KBM-7 (cell line): ENCODE measurements at places on chromosomes 1 and 21.

- DNase-seq: no peak
Measured at GRCh38 chr1:221439008-221439746, 302.7 kb downstream of the DUSP10 start.

DNA sequence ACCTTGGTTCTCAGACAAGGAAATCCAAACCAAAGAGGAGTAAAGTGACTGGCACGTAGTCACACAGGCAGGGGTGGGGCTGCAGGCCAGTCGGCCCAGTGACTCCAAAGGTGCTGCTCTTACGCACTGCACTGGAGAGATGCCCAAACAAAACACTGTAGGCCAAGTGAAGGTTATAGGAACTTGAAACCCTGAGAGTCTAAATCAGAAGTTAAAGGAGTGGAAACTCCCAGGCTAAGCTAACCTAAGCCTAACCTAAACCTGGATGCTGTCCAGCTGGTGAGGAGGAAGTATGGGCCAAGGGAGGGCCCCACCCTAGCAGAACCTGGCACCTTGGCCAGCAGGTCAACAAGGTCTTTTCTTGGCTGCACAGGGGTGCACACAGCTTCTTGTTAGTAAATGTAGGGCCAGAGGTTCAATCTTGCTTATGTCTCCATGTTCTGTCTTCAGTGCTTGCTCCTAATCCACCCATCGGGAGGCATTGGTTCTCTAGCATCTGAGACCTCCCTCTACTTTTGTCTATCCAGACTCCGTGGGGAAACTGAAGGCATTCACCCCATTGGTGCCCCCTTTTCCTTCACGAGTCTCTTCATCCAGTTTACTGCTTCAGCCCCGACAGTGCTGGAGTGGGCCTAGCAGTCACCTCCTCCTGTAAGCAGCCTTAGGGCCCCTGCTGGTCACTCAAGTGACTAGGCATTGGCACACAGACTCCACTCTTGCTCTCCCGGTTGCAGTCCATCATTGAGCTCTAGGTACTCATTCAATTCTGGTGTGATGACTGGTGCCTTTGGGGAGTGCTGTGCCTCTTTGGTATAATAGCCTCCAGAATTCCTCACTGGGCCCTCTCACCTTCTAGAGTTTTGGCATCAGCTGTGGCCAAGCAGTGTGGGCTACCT is 12.9 kb upstream of the TMEM125 start:
- DNase-seq: no peak

DNA sequence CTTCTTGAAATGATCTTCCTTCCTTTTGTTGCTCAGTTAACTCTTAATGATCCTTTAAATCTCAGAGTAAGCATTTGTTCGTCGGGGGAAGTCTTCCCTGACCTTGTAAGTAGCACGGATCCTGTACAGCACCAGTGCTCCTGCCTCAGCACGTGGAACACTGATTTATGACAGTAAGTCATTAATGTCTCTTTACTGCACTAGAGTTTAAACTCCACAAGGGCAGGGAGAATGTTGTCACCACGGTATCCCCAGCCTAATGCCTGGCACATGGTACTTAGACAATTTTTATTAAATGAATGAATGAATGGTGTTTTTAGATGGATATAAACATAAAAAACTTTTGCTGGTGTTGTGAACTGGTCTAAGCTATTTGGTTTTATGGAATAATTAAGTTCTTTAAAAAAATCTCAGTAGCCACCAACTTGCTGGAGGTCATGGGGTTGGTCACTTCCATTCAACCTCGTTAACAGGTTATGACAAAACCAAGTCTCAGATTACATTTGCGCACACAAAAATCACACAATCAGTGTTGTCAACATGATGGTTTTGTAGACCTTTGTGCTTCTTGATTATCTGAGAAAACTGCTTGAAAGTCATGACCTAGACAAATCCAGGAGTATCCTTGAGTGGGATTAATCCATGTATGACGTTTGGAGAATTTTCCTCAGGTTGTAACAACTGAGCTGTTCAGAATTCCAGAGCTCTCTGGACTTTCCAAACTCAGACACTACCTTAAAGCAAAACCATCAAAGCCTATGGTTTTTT is 326.9 kb downstream of the DUSP10 start:
- DNase-seq: no peak

DNA sequence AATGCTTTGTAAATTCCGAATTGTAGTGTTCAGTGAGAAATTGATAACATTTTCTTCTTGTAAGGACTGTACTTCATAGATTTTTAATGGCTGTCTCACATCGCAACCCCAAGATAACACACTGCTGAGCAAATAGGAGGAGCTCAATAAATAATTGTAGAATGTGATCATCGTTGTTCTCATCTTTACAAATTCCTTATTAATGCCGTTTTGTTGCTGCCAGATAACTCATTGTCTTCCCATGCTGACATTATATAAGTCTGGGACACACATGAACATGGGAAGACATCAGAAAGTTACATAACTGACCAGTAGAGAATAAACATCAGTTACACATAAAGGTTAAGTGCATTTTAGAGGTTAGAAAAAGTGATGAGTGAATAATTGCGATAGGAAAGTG is 46.4 kb upstream of the TSPAN2 start:
- no peak for DNase-seq

- DNase-seq: no peak
Measured at GRCh38 chr1:87594736-87595383, 266.2 kb downstream of the LMO4 start.

GRCh38 chr1:199046618-199047017 is 407.8 kb downstream of the PTPRC start:
- DNase-seq: no peak

DNA sequence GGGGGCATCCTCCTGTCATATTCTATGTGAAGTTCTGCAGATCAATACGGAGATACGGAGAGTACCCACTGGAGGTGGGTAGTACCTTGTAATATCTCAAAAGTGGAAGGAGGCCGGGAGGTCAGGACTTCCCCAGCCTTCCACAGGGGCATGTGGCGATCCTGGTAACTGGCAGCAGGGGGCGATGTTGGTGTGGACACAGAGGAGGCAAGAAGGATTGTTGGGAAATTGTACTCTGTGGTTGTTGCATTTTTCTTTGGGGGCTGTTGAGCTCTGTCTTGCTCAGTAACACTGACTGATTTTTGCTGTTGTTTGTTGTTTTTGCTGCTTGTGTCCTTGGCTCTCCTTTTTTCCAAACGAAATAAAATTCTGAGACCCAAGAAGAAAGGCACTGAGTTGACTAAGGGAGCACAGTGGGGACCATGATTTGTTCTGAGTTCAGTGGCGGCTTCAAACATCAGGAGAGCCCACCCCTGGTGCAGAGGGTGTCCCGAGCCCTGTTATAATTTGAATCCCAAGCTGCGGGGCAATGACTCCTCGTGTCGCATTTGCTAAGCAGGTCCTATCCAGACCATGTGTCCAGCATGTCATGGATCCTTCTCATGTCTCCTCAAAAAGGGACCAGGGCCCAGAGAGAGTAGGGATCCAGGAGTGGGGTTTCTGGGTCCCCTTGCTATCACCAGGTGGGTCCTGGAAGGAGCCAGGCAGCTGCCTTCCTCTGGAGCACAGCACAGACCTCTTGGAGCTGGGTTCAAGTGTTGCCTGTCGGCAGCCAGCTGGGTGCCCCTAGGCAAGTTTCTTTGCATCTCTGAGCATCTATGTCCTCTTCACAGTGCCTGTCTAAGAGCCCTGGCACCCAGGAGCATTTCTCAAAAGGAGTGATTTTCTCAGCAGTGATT is 22.8 kb downstream of the LHX4 start:
- DNase-seq: peak; percentile 89
